Activated CD4-positive, alpha-beta T cell treated with anti-CD3 and anti-CD28 coated beads, Interleukin-2, Interleukin-6, amounts not matched to agents 100 ng/mL and 50 ng/mL, durations not matched to agents 16 hours and 8 hours (primary cell): ENCODE measurements at places on chromosomes 11 and 22.

DNA sequence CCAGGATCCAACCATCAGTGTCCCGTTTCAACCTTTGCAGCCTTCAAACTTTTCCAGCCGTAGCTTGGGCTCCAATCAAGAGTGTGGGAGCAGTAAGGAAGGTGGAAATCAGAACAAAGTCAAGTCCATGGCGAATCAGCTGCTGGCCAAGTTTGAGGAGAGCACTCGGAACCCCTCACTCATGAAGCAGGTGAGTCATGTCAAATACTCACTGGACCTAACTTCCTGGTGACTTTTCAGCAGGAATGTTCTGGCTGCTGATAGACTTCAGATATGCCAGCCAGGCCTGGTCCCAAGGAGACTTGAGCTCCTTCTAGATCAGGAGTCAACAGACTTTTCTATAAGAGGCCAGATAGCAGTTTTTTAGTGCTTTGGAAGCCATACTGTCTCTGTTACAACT, 129.0 kb downstream of the MICAL2 start:
- DNase-seq, result no peak

- peak; percentile 39 for DNase-seq
These were observed 3.2 kb upstream of the GAB2 start for GRCh38 chr11:78420796-78421209.

GRCh38 chr11:64060861-64061444, 25.2 kb downstream of the FLRT1 start:
- peak; percentile 69 for DNase-seq

- DNase-seq, result no peak
These were observed 50.1 kb downstream of the CABIN1 start for GRCh38 chr22:24061124-24061684.

DNA sequence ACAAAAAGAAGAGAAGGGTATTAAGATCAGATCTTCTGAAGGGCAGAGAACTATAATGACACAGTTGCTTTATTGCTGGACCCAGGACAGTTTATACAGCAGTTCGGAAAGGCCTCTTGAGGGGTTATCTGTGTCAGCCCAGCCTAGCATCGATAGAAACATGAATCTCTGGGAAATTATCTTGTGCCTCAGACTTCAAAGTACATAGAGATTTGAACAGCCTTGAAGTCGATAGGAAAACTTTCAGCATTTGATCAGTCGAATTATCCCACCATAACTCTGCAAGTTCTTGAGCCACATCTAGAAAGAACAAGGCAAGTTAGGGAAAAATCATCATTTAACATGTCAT, 2.5 kb upstream of the LMO2 start:
- no peak for DNase-seq

- DNase-seq, result no peak
These were observed 44.4 kb downstream of the GRM5 start for GRCh38 chr11:89021339-89021738.

- DNase-seq, result peak; percentile 36
These were observed 9.8 kb upstream of the DDX10 start for GRCh38 chr11:108654994-108655631.

GRCh38 chr11:65648997-65649493, 11.1 kb downstream of the SIPA1 start:
- DNase-seq, result no peak

DNA sequence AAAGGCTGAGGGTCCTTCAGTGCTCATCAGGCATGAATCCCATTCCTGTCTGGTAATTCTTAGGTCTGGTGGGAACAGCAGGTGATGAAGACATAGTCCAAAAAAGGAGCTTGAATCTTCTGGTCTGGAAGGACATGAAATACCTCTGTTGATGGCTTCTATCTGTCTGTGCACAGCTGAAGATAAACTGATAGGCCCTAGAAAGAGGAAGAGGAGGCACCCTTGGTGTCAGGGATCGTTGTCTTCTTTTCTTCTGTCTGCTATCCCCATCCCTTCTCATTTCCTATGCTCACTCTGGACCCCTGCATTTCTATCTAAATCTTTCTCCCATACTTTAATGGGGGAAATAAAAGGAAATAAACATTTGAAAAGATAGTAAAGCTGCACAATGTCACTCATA, 9.4 kb downstream of the AGBL2 start:
- DNase-seq, result no peak

GRCh38 chr11:45906965-45907611, at the start of gene FREY1:
FREY1 (minus strand) TSS chr11:45907271; CDS start chr11:45907245, 26 bp downstream.
- no peak for DNase-seq

DNA sequence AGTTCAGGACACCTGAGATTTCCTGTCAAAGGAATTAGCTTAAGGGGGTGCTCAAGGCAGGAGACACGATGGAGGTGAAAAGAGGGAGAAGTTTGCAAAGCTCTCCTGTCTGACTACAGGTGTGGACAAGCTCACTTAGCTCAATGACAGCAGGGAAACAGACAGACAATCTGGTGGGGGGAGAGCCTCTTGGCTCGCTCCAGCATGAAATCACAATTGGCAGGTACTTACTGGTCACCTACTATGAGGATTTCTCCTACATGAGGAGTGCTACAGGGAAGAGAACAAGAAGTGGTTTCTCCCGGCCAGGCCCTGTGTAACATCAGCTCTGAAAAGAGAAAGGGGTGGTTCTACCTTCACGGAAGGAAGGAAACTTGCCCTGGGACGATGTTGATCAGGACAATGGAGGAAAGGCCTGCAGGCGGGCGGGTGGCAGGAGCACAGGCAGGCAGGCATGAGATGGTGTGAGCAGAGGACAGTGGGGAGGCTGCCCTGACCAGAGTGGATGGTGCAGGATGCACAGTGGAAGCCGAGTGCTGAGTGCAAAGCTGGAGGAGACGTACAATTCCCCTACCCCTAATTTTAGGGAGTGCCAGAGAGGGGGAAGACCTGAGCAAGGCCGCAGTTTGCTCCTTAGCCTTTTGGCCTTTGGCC, 57.9 kb upstream of the CRTAM start:
- no peak for DNase-seq

DNA sequence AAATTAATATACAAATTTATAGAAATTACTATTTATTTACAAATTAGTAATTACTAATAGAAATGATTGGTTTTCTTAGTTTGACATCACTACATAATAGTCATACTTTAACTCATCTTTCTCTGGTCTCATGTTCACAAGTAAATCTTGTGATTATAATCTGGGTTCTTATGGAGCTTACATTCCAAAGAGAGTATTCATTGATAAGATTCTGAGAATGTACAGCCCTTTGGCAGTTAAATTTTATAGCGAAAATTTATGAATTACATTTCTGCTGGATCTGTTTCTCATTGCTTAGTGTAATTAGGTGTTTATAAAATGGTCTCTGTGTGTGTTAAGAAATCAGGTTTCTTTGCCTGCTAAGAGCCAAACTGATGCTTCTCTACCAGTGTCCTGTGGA, 175.2 kb downstream of the TMEM135 start:
- DNase-seq, result no peak

DNA sequence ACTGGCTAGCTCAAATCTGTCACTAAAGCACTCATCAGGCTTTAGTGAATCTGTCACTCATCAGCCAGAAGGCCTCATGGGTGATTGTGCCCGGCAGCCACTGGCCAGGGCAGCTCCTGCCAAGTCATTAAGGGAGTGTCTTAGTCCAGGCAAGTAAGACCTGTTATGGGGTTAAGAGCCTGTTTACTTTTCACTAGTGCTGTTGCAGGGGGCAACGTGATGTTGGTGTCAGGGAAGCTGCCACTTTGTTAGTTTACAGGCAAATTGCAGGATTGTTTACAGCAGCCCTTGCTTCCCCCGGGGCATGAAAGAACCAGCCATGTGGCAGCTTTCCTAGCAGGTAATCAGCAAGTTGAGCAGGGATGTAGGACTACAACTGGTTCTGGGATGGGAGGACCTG, 155.6 kb upstream of the NCAM1 start:
- DNase-seq, result no peak

- DNase-seq, result no peak
These were observed 33.1 kb upstream of the SPON1 start for GRCh38 chr11:13929395-13929891.

- DNase-seq, result no peak
These were observed 143.1 kb upstream of the MPPED2 start for GRCh38 chr11:30729187-30729713.

DNA sequence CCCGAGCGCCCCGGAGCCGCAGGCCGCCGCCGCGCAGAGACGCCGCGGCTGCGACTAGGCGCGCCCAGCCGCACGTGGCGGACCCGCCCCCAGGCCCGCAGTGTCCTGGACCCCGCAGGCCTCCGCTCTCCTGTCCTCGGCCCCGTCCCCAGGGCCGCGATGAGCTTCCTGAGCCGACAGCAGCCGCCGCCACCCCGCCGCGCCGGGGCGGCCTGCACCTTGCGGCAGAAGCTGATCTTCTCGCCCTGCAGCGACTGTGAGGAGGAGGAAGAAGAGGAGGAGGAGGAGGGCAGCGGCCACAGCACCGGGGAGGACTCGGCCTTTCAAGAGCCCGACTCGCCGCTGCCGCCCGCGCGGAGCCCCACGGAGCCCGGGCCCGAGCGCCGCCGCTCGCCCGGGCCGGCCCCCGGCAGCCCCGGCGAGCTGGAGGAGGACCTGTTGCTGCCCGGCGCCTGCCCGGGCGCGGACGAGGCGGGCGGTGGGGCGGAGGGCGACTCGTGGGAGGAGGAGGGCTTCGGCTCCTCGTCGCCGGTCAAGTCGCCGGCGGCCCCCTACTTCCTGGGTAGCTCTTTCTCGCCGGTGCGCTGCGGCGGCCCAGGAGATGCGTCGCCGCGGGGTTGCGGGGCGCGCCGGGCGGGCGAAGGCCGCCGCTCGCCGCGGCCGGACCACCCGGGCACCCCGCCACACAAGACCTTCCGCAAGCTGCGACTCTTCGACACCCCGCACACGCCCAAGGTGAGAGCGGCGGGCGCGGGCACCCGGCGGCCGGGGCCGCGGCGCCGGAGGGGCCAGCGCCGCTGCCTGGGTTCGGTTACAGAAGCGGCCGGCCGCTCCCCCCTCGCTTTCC, 528 bp downstream of the WEE1 start:
- DNase-seq, result peak; percentile 38

DNA sequence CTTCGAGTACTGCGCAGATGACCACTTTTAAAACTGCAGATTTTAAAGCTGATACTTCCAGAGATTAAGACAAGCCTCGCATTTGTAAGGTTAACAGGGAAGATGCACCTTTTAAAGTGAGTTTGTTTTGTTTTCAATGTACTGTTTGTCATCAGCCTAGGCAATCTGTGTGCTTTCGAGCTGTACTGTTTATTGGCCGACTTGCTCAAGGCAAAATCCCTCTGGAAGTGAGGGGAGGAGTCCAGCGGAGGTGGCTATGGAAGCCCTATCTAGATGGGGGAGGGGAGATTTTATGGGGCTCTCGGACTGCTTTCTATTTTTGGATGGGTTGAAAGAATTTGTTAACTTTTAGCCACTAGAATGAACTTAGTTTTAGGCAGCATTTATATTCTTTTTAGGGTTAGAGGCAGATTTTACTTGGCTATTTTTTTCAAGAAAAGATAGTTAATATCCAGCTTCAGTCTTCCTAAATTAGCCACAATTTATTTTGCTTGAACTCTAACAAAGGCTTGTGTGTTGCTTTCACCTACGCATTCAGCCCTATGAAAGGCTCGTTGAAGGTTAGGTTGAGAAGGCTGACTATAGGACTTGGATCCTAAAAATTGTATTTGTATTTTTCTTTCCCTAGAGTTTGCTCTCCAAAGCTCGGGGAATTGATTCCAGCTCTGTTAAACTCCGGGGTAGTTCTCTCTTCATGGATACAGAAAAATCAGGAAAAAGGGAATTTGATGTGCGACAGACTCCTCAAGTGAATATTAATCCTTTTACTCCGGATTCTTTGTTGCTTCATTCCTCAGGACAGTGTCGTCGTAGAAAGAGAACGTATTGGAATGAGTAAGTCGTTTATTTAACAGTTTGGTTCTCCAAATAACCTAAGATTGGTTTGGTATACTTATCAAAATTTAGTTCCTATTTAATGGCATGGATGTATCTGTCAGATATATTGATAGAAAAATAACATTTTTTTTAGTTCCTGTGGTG, 2.1 kb downstream of the WEE1 start:
- DNase-seq, result peak; percentile 45

DNA sequence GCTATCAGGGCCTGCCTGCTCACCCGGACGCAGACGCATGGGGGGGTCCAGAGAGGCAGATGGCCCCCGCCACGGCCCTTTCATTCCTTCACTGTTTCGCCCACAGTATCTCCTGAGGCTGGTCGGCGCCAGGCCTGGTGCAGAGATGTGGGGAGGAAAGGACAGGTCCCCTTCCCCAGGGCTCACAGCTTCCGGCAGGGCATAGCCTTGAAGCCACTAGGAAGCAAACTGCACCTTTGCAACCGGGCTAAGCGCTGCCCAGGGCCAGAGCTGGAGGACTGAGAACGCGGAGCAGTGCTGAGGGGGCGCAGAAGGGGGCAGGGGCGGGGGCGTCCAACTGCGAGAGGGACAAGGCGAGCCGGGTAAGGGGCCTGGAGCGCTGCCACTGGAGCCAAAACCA, 20.2 kb upstream of the FLRT1 start:
- no peak for DNase-seq

- no peak for DNase-seq
These were observed 105.0 kb upstream of the SESN3 start for GRCh38 chr11:95335989-95336388.

GRCh38 chr11:71406681-71407080, 41.5 kb downstream of the DHCR7 start:
- DNase-seq, result no peak

DNA sequence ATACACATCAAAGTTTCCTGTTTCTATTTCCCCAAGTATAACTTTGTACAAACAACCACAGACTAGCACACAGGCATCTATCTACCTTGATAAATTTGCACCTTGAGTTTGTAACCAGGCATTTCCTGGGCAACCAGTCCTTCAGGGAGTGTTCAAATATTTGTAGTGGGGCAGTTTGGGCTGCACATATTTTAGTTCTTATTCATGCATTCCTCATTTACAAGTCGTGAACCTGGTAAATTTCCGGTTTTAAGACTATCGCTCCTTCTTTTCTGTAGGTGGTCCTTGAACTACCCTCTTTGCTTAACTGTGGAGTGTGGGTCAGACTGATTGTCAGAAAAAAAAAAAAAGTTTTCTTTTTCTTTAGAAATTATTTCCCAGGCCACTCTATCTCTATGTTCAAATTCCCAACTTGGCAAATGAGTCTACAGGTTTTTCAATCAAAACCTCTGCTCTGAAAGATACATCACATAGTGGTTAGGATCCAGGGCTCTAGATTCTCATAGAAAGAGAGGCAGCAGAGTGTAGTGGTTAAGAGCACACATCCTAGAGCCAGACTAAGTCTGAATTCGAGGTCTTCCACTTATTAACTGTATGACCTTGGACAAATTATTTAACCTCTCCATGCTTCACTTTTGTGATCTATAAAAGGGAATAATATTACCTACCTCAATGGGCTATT, 201.5 kb downstream of the SOX6 start:
- no peak for DNase-seq

- no peak for DNase-seq
These were observed 53.1 kb upstream of the ELF5 start for GRCh38 chr11:34566736-34567135.

DNA sequence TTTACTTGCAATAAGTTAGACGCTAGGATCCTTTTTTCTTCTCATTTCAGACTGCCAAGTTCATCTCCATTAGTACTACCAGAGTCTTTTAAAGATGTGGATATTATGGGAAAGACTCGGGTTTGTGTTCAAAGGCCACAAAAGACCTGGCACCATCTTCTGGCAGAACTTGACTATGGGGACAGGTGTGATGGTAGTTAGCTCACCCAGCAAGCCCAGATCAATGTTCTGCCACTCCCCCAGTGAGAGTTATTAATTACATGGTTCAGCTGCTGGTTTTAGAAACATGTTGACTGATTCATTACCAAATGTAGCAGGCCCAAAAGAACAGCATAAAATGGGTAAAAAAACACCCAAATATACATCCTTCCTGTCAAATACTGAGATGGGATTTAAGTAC, 333.5 kb upstream of the PITPNB start:
- DNase-seq, result no peak

GRCh38 chr22:46239261-46240048, 10.6 kb downstream of the CDPF1 start:
- no peak for DNase-seq
